Skeletal muscle cell (primary cell): ENCODE measurements at places on chromosomes 7 and 10.

- DNase-seq: no peak
These were observed 11.6 kb downstream of the SEMA3D start for GRCh38 chr7:85175217-85175616.

GRCh38 chr10:102401735-102402511, 6.4 kb downstream of the NFKB2 start:
- no peak for DNase-seq

- no peak for DNase-seq
These were observed 242.6 kb downstream of the PHF14 start for GRCh38 chr7:11216276-11216675.

DNA sequence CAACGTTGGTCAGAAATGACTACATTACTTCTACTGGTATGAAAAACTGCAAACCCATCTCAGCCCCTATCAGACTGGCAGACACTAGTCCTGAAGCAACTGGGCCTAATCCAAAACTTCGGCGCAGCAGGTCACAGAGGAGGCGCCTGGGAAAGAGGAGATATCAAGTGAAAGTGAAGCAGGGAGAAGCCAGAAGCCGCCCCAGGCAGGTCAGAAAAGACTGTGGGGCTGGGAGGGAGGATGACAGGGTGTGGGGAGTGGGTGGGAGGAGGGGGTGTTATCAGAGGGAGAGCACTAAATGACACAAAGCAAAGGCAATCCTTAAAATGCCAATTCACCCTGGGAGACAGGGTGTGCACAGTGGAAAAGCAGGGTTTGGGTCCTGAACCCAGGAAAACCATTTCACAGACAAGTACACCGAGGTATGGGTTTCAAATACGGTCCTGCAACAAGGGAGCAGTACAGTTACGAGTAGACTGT, 731 bp downstream of the CHCHD3 start:
- DNase-seq: no peak

DNA sequence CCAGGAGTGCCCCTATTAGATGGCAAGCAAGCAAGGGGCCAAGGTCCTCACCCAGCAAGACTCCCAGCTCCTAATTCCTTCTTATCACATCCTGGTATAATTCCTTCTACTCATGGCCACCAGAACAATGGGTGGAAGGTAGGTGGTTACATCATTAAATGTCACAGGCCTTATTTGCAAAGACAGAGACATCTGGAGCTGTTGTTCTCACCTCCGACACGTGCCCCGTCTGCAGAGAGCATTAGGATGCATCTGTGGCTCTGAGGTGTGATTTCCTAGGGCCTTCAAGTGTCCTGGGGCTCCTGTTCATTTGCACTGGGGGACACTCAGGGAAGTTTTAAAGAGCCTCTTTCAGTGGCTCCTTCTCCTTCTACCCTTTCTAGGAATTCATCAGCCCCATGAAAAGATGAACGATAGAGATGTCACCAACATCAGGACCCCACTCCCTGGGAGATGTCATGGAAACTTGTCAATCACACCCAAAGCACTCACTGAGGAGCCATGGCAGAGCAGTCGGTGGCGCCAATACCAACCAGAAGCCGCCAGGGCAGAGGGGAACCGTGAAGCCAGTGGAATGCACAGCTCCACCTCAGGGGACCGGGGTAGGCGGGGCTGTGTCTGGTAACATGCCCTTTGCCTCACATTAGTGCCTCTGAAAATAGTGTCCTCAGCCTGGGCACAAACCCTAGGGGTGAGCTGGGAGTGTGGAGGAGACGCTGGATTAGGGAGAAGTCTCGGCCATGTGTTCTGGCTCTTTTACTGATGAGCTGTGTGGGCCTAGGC, 2.9 kb upstream of the ATP6V0E2 start:
- no peak for DNase-seq

- DNase-seq: no peak
These were observed 141.7 kb downstream of the TWIST1 start for GRCh38 chr7:18975689-18976280.

- peak; percentile 96 for DNase-seq
These were observed 524.5 kb downstream of the PARD3 start for GRCh38 chr10:34290412-34291081.

DNA sequence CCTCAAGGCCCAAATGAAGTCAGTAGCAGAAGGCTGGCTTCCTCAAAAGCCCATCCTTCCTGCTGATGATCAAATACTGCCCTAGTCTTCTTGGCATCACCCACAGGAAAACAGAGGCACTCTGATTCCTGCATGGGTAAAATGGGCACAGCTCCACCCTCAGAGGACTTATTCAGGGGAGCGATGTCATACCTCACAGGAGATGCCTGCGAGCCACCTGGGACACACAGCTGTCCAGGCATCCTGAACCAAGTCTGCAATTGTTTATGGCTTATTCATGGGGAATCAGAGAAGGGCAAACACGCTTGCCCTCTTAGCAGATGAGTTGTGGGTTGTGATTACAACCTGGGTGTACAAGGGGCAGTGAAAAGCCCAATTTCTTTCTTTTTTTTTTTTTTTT, 22.0 kb upstream of the LMTK2 start:
- DNase-seq: no peak

DNA sequence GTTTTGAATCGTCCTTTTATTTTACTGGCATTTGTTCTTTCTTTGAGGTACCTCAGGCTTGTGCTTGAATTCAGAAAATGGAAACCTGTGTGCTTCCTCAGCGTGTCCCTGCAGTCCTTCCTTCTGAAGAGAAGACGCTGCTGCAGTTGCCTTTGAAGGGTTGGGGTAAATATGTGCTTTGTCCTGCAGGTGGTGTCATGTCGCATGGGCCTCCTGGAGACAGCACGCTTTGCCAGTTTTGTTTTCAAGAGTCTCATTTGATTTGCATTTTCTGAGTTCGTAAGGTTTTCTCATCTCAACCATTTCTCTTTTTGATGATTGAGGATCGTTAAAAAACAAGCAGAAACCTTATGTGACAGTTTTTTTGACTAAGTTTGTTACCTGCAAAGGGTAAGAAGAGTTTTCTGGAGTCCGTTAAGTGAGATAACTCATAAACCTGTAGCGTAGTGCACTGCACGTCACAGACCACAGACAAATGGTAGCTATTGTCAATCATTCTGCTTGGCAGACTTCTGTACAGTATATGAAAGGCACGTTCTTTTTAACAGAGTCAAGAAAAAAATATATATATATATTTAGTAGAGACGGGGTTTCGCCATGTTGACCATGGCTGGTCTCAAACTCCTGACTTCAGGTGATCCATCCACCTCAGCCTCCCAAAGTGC, 57.0 kb downstream of the CDC123 start:
- no peak for DNase-seq

DNA sequence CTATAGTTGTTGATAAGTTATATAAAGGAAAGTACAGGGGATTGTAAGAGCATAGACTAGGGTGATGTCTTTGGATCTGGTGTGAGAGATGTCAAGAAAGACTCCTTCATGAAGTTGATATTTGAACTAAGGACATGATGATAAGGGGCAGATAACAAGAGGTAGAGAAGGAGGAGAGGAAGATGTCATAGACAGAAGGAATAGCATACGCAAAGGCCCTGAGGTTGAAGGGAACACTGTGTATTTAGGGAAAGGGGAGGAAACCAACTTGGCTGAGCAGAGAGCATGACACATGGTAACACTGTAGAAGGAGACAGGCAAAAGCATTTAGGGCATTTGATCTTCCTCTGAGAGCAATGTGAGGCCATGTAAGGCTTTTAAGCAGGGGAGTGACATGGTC, 170.8 kb downstream of the CHN2 start:
- no peak for DNase-seq

DNA sequence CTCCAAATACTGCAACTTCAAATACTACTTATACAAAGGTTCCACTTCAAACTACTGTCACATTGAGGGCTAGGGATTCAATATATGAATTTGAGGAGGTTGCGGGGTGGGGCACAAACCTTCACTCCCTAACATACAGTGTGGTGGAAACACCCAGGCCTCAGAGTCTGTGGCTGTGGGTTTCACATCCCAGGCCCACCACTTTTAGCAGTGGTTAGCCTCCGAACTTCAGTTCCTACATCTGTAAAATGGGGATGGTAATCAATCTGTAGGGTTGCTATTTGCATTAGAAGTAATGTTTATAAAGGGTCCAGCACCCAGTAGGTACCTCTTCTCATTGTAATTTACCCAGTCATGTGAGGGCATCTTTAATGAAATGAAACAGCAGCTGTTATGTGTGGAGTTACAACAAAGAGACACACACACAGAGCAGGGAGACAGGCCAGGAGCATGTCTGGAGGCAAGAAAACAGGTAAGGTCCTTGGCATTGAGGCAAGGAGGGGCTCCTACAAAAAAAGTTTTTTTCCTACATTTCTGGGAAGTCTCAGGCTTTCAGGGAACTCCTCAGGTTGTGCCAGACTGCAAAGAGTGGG, 570.9 kb downstream of the LRMDA start:
- no peak for DNase-seq

DNA sequence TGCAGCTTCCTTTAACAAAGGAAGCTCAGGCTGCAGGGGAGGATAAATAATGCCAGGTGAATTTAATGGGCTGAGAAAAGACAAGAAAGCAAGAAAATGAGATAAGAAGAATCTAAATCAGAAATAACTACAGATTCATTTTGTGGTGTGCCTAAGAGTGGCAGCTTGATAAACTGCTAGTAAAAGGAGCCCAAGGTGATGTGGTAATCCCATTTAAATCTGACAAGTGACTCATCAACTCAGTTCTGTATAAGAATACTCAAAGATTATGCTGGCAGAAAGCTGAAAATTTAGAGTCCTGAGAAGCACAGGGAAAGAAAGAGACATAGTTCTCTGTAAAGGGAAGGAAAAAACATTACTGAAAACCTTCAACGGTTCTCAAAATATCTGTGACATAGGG, 109.4 kb upstream of the PDE1C start:
- no peak for DNase-seq

DNA sequence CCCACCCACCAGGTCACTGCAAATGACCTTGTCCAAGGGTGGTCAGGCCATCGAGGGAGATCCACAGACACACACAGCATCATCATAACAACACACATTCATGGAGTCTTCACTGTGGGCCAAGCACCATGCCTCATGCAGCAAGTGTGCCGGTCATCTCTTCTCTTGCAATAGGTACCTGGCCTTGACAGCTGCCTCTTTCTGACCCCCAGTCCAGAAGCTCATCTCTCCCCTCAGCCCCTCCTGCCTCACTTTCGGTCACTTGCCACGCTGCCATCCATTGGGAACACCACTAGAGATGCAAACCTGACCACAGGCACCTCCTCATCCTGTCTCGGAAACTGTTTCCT, 75.9 kb downstream of the OAT start:
- DNase-seq: no peak

GRCh38 chr10:22315455-22316285, 518 bp upstream of the COMMD3 start:
- no peak for DNase-seq

DNA sequence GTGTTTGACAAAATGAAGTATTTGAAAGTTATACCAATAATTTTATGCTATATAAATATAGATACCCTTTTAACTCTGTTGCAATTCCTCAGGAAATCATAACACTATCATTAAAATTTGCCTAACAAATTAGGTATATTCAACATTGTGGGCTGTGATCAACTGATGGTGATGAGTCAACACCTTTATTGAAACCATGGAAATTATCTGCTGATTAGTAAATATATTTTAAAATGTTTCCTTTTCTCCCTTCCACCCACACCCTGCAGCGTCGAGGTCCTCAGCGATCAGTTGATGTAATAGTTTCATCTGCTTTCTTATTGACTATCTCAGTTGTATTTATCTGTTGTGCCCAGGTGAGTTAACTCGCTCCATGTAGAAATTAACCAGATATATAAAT, 143.9 kb downstream of the PHTF2 start:
- DNase-seq: no peak

GRCh38 chr7:55099066-55099820, 80.4 kb downstream of the EGFR start:
- DNase-seq: no peak

DNA sequence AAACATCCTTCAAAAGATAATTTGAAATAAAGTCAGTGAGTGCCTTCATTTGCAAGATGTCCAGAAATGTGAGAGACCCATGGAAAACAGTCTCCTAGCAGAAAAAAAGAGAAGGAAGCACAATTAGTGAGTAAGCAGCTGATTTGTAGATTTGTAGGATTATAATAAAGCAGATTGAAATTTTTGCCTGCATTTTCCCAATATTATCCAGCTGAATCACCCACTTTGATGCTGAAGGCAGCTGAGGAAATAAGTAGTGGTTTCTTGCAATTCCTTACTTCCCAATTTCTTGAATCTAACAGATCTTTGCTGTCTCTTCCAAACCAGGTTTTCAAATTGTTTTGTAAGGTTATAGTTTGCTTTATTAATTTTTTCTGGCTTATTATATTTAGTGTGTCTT, 181.4 kb downstream of the GNAT3 start:
- DNase-seq: no peak

- no peak for DNase-seq
These were observed 568 bp downstream of the PRSS2 start for GRCh38 chr7:142771353-142771723.

- no peak for DNase-seq
These were observed 80.0 kb upstream of the FAM180A start for GRCh38 chr7:135828604-135829003.

DNA sequence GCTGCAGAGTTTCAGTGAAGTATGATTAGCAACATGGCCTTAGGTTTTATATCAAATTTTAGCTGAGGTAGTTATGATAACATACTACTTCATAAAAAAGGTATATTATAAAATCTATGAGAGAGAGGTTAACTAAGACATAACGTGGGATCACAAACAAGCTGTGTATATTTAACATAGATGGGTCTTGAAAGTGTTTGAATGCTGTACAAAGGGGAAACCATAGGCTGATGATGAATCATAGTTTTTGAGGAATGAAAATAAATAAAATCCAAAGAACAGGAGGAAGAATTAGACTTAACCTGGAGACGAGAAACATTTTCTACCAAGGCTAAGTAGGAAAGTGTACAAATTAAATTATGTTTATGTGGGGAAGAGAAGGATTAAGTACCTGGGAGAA, 119.0 kb downstream of the GNAI1 start:
- DNase-seq: no peak

- no peak for DNase-seq
These were observed 186.0 kb downstream of the SEMA3D start for GRCh38 chr7:85000735-85001350.

- no peak for DNase-seq
These were observed 6.5 kb downstream of the CTBP2 start for GRCh38 chr10:125153703-125154490.

GRCh38 chr7:90828601-90829000, 232.5 kb downstream of the CDK14 start:
- DNase-seq: no peak

- DNase-seq: no peak
These were observed 445.2 kb upstream of the FZD8 start for GRCh38 chr10:36087006-36088005.

GRCh38 chr10:44973323-44974081, 5.1 kb downstream of the DEPP1 start:
- DNase-seq: no peak

DNA sequence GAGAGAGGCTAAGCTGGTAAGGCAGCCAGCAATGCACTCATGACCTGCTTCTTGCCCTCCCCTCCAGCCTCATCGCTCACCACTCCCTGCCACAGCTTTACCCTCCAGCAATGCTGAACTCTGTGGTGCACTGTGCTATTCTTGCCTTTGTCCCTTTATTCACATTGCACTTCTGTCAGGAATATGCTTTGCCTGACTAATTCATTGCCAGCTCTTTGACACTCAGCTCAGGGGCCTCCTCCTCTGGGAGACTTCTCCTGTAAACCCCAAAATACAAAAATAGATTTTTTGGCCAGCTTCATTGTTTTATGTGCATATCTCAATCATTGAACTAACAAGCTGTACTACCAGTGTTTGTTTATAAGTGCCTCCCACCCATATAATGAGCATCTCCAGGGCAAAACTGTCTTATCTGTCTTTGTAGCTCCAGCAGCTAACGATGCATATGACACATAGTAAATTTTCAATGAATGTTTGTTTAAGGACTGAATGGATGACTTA, 8.2 kb downstream of the CNNM1 start:
- no peak for DNase-seq
